Upper lobe of left lung (tissue), 6 donors: ENCODE measurements at places on chromosomes 2 and 18. TPM values are rescaled to one million over a fixed set of nuclear protein-coding genes. Genes with fewer than 3 reads are reported as not detected.

CXCR1 gene
- total RNA-seq: 1.3 TPM

DCAF17 gene
- 9.4 TPM for total RNA-seq

CAD gene
- 23.3 TPM for total RNA-seq

DSG4 gene
- total RNA-seq: not detected

EVX2 gene
- total RNA-seq: not detected

IL1B gene
- 0.59 TPM for total RNA-seq

CCDC85A gene
- total RNA-seq: 32.7 TPM

DOK6 gene
- total RNA-seq: 6.1 TPM

DHRS9 gene
- 4.8 TPM for total RNA-seq

LTBP1 gene
- 23.8 TPM for total RNA-seq

ATP6V1B1 gene
- 4.3 TPM for total RNA-seq

DNAH7 gene
- total RNA-seq: 18.9 TPM

LRRC30 gene
- not detected for total RNA-seq

UNC80 gene
- 0.13 TPM for total RNA-seq

GRCh38 chr18:32918692-32919250, 145.9 kb upstream of the KLHL14 start:
- DNase-seq: no peak

- DNase-seq: no peak
These were observed 63.6 kb downstream of the INSIG2 start for GRCh38 chr2:118151831-118152230.

DNA sequence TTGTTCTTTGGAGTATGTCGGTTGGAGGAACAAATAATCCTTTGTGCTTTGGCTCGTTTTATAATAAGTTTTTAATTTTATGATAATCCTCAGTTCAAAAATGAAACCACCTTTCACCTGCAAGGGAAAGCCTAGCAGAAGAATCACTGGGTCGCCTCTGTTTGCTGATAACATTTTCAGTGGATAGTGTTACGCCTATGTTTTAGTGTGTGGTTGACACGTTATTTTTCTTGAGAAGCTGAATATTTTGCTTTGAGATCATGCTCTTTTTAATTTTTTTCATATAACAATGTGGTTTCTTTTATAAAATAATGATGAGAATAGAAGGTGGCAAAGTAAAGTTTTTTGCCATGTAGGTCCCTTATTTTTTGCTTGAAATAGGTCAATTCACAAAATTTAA, 172.7 kb upstream of the ZEB2 start:
- DNase-seq: no peak

DNA sequence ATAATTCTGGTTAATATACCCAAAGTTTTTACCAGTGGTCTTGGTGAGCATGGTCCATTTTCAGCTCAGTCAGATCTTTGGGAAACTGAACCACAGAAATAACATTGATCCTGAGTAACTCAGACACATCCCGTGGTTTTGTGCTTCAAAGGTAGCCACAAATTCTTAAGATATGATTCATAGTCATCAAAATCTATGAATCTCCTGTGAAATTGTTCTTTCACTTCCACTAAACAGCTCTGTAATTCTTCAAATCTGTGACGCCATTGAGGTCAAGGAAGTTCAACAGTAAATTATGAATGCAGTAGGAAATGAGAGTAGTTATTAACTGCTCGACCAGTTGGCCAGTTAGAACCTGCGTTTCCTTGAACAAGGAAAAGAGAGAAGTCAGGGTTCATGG, 147.3 kb downstream of the IRS1 start:
- DNase-seq: no peak

DNA sequence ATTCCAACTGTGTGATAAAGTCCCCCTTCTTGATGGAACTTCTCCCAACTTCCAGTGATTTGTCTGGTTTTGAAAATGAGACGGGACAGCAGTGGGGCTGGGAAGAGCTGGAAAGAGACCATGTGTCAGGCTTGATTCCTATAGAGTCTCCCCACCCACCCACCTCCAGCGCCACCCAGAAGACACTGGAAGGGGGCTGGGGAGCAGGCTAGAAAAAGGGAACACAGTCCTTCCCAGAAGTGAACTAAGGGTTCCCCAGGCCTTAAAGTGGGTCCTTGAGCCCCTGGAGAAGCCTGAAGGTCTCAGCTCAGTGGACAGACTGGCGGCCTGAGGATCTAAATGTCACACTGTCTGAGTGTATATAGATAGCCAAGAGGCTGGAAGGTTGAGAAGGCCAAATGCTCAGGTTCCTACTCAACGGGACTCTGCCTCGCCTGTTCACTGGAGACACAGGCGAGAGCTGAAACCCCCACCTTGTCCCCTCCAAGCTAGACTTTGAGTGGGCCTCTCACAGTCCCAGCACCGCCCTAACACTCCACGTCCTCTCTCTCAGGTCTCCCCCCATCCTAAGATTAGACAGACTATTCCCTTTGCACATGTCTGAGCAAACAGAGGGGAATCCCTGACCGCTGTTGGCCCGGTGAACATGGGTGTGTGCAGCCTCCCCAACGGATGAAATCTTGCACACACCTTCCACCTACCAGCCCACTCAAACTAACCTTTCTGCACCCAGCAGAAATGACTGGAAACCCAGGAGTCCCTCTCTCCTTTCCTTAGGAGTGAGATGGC, 1.6 kb downstream of the PKDCC start:
- no peak for DNase-seq

GRCh38 chr2:39405364-39405763, 31.7 kb downstream of the MAP4K3 start:
- DNase-seq: no peak

DNA sequence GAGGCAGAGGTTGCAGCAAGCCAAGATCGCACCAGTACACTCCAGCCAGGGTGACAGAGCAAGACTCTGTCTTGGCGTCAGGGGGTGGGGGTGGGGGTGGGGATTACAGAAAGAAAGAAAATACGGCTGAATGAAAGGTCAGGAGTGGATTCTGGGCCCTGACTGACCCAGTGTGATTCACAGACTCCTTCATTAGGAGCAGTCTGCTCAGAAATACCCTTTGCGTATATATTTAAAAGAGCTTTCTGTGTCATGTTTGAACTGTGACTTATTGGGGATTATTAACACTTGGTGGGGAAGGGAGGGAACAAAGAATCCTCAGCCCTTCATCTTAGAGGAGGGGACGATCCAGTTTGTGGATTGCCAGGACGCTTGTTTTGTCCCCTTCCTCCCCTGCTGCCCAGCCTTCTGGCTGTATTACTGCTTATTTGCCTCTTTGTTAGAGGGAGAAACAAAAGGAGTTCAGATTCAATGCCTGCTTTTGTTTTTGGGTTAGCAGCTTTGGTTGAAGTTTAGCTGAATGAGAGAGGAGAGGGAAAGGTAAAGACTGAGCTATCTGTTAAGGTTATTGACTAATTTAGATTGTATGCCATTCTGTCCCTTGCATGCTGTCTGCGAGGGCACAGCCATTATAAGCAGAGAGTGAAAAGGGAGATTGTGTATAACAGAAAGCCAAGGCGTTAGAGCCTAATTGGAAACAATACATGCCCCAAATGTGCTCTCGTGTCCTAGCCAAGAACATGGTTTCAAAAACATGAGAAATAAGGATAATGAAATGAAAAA, 118.3 kb downstream of the FMNL2 start:
- no peak for DNase-seq

GRCh38 chr2:152050341-152050740, 48.5 kb downstream of the CACNB4 start:
- DNase-seq: no peak

DNA sequence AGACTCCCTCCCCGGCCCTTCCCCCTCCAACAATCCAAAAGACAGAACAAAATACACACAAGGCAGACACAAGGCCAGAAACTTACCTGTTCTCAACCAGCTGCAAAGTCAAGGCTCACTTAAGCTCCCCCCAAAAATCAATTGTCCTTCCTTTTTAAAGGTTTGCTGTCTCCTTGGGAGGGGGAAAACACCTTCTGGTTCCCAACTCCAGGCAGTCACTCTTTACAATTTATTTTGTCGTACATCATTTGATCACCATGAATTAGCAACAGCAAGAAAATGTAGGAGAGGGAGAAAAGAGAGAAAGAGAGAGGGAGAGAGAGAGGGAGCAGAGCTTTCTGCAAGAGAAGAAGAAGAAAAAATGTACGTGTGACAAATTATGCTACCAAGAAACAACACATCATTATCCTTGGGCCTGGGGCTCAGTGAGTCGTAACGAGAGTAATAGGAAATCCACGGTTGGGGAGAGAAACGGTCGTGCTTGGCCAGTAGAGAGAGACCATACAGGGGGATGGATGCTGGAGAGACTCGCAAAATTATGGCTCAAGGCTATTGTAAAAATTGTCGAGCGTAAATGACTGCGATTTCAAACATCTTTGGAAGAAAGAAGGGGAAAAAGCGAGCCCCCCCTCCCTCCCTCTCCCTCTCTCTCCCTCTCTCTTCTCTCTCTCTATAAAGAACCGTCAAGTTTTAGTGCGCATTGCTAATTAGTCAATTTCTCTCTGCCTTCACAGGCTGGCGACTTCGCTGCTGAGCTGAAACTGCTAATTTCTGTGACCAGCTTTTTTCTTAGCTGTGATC, at the start of gene KLHL14:
Gene KLHL14, minus strand, starts transcription at position 443 of the 801 bp plus-strand sequence. CDS start 2,432 bp downstream, outside the sequence.
- DNase-seq: no peak

DNA sequence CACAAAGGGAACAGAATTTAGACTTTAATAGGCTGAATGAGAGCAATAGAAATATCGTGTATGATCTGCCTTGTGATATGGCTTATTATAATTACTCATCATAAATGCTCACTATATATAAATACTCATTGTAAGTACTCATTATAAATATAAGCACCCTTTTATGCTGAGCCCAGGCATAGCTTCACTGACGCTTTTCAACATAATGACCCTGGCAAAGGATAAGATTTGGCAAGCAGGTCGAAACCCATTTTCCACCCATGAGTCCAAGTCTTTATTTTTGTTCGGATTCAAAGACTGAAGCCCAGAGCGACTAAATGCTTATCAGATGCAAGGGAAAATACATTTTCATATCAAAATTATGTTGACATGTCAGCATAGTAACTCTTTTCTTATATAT, 500.4 kb downstream of the SLC4A3 start:
- no peak for DNase-seq

GRCh38 chr2:64623242-64623850, 30.4 kb downstream of the SERTAD2 start:
- no peak for DNase-seq

DNA sequence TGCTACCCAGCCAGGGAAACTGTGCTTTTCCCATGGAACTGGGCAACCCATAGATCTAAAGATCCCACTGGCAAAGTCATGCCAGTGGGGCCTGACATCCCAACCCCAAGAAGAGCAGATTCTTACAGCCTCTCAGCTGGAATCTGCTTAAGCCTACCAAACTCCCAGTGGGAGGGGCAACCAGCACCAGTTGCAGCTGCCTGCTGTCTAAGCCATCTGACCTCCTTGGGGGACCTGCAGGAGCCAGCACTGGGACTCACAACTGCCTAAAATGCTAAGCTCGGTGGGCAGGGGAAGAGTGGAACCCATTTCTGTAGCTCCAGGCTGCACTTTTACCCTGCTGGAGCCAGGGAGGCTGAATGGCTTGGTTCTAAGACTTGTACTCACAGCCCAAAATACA, 770.7 kb upstream of the SLC8A1 start:
- no peak for DNase-seq

GRCh38 chr2:156343940-156344301, 11.4 kb upstream of the NR4A2 start:
- no peak for DNase-seq

GRCh38 chr2:120604767-120605166, 130.9 kb upstream of the GLI2 start:
- no peak for DNase-seq

DNA sequence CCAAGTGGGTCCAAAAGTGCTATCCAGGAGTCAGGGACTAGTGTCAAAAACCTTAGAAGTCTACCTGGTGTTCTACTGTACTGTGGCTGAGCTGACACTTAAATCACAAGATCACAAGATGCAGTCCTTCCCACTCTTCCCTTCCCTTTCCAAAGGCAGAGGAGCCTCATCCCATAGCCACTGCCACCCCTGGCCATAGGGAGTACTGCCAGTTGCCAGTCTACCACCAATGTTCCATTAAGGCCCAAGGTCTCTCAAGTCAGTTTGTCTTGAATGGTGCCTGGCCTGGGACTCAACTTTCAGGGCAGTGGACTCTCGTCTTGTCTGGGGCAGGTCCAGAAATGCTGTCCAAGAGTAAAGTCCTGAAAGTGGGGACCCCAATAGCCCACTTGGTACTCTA, 585.6 kb downstream of the NUP35 start:
- no peak for DNase-seq

GRCh38 chr18:10414293-10414842, 40.1 kb upstream of the APCDD1 start:
- no peak for DNase-seq

GRCh38 chr2:105090091-105090490, 52.2 kb downstream of the MRPS9 start:
- DNase-seq: no peak

DNA sequence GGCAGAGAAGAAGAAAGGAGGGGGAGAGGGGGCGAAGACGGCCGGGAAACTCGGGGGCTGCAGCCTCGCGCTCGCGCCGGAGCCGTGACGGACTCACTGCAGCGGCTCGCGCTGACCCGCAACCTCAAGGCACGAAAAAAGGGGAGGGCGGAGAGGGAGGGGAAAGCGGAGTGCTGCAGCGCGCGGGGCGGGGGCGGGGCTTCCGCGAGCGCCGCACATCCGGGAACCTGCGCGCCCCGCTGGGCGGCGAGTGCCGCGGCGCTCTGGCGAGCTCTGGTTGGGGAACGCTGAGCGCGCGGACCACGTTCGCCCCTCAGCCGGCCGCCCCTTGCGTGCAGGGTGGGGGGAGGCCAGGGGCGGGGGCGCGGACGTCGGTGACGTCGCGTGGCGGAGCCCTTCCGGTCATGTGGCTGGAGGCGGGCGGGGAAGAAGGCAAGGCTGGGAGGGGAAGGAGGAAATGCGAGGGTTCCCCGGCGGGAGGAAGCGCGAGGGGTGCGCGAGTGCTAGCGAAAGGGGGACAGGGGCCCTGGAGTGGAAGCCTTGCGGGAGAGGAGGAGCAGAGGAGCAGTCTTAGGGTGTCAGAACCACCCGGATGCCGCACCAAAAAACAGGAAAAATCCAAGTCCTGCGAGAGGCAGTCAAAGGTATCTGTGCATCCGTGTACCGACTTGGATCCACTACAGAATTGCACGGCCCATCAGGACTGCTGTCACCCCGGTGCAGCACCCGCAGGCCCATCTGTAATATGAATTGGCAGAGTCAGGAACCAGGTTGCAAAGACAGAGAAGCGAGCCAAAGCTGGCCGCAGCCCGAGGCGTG, at the start of gene PPP3R1:
Gene PPP3R1, minus strand, starts transcription at position 133 of the 819 bp plus-strand sequence. CDS start 405 bp downstream, outside the sequence.
- peak; percentile 95 for DNase-seq

GRCh38 chr2:60961457-60961856, 56.1 kb upstream of the PEX13 start:
- DNase-seq: no peak

- no peak for DNase-seq
These were observed 300.4 kb downstream of the ZNF407 start for GRCh38 chr18:74897971-74898657.
